Central memory CD4-positive, alpha-beta T cell (primary cell): ENCODE measurements at places on chromosomes 12 and 14.

GRCh38 chr14:57290751-57291150 is 22.0 kb downstream of the AP5M1 start:
- DNase-seq: no peak

- DNase-seq: no peak
Measured at GRCh38 chr12:85588221-85588620, 248.0 kb downstream of the RASSF9 start.

DNA sequence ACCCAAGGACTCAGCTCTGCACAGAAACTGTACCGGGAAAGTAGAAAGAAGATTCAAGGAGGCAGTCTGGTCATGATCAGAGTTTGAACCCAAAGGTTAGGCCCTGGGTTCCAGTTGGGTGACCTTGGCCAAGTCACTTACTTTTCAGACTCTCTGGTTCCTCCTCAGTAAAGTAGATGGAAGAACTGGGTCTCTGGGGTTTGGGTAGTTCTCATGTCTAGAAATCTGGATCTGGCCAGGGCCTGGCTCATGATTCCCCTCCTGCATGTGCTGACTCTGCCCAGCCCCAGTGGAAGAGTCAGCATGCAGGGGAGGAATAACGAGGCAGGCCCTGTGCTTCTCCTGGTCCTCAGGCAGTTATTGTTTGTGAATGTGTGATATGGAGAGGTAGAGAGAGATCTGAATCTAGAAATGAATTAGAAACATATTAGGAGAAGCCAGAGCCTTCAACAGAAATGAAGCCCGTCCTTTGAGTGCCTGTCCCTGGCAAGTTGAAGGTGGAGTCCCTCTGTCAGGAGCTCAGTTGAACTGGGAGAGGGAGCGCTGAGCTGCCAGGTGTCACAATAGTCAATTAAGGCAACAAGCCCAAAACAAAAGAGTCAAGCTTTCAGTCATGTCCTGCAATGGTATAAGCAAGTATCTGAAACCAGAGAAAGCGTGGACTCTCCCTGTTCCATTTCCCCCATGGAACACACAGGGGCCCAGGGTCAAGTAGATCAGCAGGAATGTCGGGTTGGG is 131.3 kb upstream of the HIF1A start:
- no peak for DNase-seq

DNA sequence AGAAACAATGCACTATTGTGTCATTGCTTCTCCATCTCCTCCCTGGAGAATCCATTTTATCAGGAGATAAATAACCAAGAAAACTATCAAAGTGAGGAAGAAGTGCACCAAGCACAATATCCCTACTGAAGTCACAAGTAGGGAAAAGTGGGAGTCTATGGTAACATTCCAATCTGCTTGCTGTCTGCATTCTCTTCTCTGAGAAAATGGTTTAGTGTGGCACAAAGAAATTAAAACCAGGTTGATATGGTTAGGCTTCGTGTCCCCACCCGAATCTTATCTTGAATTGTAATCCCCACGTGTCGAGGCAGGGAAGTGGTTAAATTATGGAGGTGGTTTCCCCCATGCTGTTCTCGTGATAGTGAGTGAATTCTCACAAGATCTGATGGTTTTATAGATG is 209.7 kb downstream of the PRKD1 start:
- no peak for DNase-seq

DNA sequence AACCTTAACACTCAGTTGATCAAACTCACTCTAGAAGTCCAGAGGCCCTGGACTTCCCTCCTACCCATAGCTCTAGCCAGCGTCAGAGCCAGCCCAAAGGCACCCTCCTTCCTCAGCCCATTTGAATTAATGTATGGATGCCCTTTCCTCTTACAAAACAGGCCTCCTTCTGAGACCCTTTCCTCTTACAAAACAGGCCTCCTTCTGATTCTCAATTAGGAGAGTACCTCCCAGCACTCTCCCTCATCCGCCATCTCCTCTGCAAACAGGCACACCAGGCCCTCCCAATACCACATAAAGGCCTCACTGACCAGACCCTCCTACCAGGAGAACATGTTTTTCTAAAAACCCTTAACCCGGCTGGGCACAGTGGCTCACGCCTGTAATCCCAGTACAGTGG is 65.7 kb downstream of the MOK start:
- no peak for DNase-seq

DNA sequence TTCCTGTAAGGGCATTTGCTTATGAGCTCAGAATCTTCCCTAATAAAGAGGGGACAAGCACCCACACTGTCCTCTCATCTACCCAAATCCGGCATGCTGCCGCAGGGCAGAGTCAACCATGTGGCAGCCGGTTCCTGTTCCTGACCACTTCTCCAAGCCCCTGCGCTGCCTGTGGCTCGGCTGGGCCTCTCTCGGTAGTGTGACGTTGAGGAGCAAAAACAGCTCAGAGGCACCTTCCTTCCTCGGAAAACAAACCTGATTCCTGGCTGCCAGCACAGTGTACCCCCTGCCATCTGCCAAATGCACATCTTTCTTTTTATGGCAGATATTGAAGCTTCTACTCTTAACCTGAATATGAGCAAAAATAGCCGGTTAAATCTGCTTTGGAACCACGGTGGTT is 50.5 kb downstream of the CFAP251 start:
- no peak for DNase-seq

DNA sequence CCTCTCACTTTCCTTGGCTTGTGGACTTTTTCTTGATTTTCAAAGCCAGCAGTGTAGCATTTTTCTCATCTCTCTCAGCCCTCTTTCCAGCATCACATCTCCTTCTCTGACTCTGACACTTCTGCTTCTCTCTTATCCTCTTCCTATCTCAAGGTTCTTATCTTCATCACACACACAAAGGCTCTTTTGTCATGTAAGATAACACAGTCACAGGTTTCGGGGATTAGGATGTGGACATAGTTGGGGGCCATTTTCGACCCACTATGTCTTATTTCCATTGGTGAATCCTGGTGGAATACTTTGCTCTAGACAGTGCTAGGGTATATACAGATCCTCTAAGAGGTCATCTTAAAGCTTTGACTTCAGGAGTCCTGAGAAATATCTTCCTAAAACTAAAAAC is 719.3 kb upstream of the TBX3 start:
- DNase-seq: no peak

DNA sequence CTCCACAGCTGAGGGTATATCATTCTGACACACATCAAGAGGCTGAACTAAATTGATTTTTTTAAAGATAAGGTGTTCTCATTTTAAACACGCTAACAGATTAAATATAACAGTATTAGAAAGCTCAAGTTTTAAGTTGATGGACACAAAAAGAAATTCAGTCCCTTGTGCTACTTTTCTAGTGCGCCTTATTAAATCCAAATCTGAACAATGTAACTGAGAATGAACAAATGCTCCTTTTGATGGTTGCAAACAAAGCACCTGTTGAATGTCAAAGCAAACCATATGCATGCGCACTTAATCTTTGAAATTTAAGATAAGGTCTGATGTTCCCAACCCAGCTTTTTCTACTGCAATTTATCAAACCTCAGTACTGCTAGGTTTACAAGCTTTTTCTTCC is 401.9 kb downstream of the PAWR start:
- DNase-seq: no peak

- DNase-seq: no peak
Measured at GRCh38 chr14:33956640-33957039, 5.8 kb upstream of the EGLN3 start.

GRCh38 chr12:125249932-125250331 is 184.7 kb downstream of the AACS start:
- no peak for DNase-seq

- DNase-seq: no peak
Measured at GRCh38 chr12:15278816-15279658, 43.3 kb upstream of the PTPRO start.

GRCh38 chr14:85336817-85337216 is 193.1 kb upstream of the FLRT2 start:
- DNase-seq: no peak

- no peak for DNase-seq
Measured at GRCh38 chr12:53652366-53652765, 23.5 kb downstream of the ATP5MC2 start.

DNA sequence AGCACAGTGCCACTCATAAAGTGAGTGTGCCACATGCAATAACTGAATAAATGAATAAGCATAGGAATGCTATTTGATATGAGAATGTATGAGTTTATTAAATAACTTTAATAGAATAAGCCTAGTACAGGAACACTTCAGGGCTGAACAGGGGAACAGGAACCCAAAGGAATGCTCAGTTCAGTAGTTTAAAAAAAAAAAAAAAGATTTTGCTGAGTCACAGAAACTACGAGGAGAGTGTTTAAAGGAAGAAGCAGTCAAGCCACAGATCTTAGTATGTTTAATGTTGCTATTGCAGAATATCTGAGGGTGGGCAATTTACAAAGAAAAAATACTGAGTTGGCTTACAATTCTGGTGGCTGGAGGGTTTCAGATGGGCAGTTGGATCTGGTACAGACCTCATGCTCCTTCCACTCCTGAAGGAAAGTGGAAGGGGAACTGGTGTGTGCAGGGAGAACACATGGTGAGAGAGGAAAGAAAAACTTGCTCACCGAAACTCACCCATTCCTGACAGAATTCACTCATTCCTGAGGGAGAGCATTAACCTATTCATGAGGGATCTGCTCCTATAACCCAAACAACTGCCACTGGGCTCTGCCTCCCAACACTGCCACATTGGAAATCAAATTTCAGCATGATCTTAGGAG is 880.3 kb upstream of the MGAT4C start:
- DNase-seq: no peak

DNA sequence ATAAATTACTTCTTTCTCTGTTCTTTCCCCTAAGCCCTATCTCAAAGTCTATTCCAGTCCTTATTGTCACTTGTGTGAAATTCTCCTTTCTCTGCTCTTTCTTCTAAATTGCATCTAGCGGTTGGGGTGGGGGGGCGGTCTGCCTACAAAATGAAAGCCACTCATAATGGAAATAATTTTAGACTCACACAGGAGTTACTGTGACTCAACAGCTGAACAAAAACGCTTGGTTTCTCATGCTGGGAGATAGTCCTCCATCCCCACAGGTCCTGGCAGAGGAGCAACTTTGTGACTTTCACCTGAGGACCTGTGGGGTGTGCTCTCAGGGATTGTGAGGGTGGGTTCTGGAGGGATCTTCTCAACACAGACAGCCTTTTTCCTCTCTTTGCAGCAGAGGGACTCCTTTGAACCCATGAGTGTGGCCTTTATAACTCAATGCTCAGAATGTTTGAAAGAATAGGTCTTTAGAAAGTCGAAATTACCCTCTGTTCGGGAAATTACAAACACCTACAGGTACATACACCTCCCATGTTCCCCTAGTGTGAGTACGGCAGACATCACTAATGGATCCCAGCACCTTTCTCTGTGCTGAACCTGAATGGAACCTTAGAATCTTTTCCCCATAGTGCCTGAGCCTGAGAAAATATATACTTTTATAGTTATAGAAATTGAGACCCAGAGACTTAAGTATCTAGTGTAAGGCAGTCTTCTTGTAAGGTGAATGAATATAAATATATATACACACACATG is 109.7 kb downstream of the CHST11 start:
- no peak for DNase-seq

- DNase-seq: no peak
Measured at GRCh38 chr14:100588671-100589070, 1.5 kb upstream of the BEGAIN start.

- no peak for DNase-seq
Measured at GRCh38 chr12:24728366-24728765, 220.5 kb downstream of the BCAT1 start.

GRCh38 chr12:104072099-104072498 is 7.8 kb downstream of the HCFC2 start:
- DNase-seq: no peak

- no peak for DNase-seq
Measured at GRCh38 chr12:51160814-51161459, 12.0 kb downstream of the TFCP2 start.

GRCh38 chr12:122850695-122851350 is 15.6 kb downstream of the HIP1R start:
- no peak for DNase-seq

GRCh38 chr14:56731187-56731586 is 79.1 kb downstream of the OTX2 start:
- DNase-seq: no peak

DNA sequence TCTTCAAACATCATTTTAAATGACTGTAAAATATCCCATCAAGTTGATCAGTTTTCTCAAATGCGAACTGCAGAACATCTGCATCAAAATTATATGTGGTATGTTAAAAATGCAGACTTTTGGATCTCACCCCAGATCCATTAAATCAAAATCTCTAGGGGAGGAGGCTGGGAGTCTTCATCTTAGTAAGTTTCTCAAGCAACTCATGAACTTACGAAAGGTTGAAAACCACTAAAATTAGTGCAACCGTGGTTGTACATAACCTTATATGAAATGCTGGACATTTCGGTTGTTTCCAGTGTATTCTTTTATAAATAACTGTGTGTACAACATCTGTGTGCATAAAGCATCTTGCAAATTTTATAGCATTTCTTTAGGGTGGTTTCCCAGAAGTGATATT is 39.2 kb downstream of the ZFP36L1 start:
- DNase-seq: no peak

DNA sequence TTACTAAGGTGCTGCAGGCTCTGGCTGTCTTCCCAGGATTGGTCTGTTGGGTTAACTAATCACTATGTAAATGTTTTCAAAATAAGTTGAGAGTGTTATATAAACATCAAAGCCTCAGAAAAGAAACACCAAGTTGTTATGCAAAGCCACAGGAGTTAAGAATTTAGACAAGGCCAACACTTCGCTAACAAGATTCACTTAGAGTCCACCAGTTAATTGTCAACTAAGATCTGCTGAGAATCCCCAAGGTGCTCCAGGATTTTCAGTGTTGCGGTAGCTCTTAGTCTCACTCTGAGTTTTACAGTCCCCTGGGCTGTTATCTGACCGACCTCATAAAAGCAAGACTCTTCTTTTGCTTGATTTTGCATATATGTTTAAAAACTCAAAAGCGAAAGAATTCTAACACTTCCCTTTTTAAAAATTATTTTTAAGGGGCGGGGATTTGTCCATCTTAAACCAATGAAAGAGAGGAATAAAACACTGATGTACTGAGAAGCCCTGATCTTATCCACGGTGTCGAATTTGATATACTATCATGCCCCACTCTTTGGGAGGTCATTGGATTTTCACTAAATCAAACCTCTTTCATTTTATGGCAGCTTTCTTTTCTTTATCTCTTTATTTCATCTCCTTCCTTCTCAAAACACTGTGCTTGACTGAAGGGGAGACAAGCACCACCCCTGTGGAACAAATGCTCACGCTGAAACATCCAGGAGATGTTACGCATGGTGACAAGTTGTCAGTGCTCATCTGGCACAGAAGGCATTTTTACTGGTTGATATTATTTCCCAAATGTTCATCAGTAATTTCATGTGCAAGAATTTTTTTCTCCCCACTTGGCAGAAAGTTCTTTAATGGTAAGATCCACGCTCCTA is 7.0 kb downstream of the NIN start:
- no peak for DNase-seq

GRCh38 chr12:126535971-126536370 is 1470.7 kb downstream of the AACS start:
- DNase-seq: no peak

GRCh38 chr12:124566997-124567672 is at the start of gene NCOR2:
NCOR2 (minus strand) TSS chr12:124567612; CDS start chr12:124495251, 72,361 bp downstream.
- peak; percentile 48 for DNase-seq
